ENCODE measurements at places on chromosomes 6 and 20.
A peak's percentile ranks its signal among the peaks of the same experiment; 100 is the strongest.

DNA sequence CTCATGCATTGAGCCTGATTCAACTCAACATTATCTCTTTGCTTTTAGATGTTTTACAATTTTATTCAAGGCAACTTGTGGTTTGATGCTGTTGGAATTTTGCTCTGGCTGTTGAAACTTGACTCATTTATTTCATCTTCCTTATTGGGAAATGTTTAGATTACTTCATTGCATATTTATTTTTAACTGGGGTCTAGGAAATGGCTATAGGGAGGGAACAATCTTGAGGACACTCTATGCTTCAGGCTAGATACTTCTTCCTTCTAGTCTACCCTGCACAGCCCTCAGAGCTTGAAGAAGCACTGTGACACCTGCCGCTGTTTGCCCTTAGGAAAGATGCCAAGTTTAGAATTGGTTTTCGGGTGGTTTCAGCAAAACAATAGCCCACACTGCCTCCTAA is 183.4 kb downstream of the ADGRG6 start:
- DNase-seq, result peak; percentile 3

GRCh38 chr20:33676652-33677645 is 2.7 kb upstream of the NECAB3 start:
- no peak for DNase-seq

DNA sequence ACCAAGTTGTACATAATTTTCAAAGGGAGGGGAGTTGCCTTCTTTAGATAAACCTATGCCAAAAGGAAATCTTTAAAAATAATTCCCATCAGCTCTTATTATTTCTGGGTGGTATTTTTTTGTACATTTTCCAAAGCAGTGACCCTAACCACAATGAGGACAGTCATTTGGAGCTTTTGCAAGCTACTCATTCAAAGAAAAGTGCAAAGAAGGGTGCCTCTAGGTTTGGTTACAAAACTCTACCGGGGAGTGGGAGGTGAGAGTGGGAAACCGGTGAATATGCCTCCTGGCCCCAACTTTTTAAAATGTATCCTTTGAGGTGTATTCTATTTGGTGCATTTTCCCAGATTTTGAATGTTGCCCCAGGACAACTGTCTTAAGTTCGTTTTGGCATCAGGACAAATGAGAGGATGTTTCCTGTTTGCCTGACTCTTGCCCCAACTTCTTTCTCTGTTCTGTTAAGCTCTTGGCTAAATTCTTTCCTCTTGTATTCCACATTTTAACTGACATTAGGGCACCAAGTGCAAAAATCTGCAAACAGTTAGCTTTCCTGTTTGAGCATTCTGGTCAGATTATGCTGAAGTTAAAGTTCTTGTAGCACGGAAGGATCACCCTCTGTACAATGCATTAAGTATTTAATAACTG is 78.9 kb downstream of the SLX4IP start:
- DNase-seq, result no peak

DNA sequence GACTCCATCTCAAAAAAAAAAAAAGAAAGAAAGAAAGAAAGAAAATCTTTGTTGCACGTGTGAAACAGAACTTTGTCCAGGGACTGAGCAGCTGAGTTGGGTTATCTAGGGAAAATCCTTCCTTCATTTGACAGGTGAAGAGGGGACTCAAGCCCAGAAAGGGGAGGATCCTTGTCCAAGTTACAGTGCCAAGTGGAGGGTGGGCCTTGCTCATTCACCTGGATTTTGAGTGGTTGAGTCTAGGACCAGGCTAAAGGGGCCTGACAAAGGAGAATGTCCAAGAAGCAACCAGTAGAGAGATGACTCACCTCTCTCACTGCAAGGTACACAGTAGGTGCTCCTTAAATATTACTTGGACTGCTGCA is 2.7 kb downstream of the TGIF2 start:
- no peak for DNase-seq

DNA sequence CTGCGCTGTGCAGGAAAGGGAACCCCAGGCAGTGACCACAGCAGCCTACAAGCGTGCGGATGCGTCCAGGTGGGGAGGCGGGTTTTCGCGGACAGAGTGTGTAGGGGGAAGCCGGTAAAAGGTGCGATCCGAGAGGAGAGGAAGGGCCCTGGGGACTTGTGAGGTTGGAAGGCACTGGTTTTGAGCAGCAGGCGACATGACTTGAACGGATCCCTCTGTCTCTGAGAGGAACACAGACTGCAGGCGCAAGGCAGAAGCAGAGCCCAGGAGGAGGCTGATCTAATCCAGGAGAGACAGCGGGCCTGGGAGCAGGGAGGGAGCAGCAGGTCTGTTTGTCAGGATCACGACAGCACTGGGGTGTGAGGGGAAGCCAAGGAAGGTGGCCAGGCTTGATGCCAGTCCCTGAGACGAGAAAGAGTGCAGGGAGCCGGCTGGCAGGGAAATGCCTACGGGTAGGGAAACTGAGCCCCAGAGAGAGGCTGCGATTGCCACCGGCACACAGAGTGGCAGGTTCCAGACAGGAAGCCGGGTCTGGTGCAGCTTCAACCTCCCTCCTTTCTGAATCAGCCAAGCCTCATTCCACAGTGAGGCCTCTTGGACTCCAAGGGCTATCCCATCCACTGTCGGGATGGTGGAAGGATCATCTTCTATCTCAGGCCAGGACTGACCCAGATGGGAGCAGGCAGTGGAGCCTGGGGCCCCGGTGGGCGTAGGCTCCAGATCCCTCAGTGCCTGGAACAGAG is 57.1 kb downstream of the HNF4A start:
- DNase-seq, result no peak

DNA sequence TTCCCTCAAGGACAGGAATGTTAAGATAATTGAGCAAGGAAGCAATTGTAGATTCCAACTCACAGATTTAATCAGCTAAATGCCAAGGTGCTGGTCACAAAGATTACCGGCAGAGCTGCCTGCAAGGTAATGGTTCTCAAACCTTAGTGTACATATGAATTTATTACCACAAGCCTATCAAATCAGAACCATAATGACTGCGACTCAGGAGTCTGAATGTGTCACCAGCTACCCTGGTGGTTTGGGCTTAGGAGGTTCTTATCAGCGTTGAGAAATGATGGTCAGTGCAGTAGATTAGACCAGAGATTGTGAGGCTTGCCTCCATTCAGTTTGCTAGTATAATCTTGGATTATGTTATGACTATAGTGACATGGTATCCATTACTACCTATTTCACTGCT is 78.9 kb downstream of the MTFR2 start:
- DNase-seq, result no peak

DNA sequence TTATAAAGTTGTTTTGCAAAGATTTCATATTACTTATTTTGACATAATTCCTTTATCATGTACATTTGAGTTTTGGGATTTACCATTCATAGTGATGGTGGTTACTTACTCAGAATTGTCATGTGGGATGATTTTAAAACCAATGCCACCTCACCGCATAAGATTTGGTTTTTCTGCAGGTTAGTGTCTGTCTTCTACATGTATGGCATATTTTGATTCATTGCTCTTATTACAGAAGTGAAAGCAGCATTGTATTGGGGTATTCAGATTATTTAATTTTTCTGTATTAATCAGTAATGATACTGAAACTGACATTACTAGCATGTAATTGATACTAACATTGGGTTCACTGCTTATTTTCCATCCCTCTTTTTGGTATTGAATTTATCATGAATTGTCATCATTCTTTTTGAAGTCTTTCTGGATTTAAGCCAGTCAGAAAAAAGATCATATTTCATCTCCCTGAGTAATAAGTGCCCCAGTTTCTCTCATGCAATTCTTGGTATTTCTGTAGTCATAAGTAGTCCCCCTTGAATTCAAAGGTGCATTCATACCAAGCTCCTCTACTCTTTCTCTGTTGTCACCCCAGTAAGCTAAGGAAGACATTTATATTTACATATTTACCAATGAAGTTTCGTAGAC is 176.6 kb downstream of the BCKDHB start:
- DNase-seq, result no peak
